ENCODE measurements at places on chromosomes 11 and 22.

- DNase-seq: peak; percentile 99
Observed at GRCh38 chr11:65615229-65615949, at the start of gene PCNX3. PCNX3 (plus strand) TSS chr11:65615776; CDS start chr11:65616312, 536 bp downstream.

GRCh38 chr11:120273432-120273831 lies 33.5 kb downstream of the POU2F3 start:
- DNase-seq: no peak

DNA sequence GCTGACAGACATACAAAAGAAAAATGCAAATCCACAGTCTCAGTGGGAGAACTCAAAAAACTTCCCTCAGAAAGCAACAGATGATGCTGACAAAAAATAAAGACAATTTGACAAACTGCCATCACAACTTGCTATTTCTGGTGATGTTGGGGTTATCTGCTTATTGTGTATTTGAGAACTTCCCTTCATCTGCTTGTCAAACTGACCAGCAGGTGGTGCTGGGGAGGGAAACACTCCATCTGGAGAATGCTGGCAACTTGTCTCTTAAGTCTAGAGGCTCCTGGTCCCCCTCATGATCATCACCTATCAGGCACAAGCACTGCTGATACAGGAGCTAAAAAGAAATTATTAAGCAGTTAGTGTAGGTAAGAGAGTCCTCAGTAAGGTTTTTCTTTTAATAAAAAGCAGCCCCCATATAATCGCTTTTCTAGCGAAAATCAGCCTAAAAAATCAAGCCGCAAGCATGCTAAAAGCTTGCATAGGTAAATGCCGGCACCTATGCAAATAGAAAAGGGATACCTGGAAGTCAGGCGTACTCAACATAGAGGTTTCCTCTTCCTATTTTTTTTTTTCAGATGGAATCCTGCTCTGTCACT lies 9.8 kb upstream of the FAM111B start:
- no peak for DNase-seq

DNA sequence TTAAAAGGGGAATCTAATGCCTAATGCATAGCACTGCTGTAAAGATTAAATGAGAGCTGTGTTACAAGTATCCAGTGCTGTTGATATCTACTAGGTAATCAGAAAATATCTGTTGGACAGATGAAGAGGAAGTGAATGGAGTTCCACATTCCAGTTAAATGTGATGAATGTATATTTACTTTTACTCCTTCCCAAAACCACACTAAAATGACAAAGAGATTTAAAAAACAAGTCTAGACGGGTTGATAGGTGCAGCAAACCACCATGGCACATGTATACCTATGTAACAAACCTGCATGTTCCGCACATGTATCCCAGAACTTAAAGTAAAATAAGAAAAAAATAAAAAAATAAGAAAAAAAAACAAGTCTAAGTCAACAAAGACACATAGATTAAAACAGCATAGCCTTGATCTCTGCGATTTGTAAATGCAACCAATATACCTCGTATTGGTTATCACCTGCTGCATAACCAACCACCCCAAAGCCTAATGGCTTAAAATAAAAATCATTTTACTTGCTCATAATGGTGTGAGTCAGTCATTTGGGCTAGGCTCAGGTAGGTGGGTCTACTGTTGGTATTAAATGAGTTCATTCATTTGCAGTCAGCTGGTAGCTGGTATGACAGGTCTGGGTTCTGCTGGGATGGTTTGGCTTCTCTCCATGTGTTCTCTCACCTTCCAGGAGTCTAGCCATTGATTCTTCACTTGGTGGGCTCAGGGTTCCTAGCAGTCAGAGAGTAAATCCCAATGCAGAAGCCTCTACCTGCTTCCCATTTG lies 39.7 kb upstream of the SLC6A5 start:
- DNase-seq: no peak

DNA sequence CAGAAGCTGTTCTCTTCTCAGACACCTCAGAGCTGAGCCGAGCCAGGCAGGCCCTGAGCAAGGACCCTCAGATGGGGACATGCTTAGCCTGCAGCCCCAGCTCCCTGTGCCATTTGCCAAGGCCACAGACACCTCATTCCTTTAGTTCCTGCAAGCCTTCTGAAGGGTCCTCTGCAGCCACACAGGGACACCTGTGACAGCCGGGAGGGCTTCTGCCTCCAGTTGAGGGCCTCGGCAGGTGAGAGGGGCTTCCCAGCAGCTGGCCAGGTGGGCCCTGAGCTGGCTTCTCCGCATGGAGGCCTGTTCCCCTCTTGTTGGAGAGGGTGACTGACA lies 18.2 kb downstream of the INCENP start:
- no peak for DNase-seq

- DNase-seq: no peak
Observed at GRCh38 chr22:50269573-50269969, 609 bp downstream of the MAPK11 start.

DNA sequence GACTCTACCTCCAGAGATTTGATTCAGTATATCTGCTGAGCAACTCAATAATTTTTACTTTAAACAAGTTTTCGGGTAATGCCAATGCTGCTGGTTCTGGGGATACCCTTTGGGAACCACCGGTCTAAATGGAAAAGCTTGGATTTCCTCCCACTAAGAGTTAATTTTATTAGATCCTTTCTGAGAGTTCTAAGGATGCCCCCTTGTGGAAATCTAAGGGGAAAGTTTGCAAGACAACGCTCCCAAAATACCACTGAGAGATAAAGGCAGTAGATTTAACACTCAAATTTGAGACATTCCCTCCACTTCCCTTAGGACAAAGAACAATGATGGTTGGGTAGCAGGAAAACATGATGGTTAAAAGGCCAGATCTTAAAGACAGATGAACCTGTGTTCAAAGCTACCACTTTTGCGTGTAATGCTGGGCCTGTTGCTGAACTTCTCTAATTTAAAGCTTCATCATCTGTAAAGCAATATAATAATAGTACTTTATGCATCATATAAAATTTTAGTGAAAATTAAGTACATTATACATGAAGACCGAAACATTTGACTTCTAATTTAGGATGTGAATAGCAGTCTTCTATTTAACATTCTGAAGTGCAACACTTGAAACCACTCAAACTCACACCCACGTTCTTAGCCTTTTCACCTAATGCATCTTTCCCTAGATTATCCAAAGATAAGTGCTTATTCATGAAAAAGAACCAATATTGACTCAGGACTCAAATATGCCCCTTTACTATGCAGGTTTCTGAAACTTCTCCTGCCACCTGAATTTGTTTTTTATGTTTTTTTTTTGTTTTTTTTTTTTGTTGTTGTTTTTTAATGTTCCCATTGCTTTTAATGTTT lies 110.1 kb upstream of the LUZP2 start:
- peak; percentile 1 for DNase-seq

DNA sequence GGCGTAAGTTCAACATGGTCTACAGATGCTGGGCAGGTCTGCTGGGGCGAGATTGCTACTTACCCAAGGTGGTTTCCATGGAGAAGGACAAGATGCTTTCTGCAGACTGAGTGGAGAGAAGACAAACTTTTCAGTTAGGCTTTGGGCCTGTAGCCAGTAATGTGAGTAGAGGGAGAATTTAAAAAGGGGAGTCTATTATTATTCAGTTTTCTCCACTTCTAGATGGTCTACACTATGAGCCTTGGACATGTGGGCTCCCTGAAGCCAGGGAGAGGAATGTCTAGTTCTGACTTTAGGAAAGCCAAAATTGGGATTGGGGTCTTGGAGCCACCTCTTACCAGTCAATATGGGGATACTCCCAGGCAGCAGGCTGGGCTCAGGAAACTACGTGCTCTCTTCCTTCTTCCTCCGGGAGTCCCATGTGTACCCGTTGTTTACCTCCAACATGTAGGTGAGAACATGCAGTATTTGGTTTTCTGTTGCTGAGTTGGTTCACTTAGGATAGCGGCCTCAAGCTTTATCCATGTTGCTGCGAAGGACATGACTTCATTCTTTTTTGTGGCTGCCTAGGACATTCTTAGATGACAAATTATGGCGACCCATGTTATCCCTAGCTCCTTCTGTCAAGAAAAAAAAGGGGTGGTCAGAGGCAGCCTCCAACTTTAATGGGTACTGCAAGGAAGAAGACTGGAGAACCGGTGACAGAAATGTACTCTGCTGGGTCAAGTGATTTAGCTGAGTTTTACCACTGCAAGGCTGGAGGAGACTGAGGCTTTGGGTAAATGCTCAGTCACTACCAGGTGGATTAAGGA lies 14.7 kb upstream of the ZNF280A start:
- DNase-seq: no peak

DNA sequence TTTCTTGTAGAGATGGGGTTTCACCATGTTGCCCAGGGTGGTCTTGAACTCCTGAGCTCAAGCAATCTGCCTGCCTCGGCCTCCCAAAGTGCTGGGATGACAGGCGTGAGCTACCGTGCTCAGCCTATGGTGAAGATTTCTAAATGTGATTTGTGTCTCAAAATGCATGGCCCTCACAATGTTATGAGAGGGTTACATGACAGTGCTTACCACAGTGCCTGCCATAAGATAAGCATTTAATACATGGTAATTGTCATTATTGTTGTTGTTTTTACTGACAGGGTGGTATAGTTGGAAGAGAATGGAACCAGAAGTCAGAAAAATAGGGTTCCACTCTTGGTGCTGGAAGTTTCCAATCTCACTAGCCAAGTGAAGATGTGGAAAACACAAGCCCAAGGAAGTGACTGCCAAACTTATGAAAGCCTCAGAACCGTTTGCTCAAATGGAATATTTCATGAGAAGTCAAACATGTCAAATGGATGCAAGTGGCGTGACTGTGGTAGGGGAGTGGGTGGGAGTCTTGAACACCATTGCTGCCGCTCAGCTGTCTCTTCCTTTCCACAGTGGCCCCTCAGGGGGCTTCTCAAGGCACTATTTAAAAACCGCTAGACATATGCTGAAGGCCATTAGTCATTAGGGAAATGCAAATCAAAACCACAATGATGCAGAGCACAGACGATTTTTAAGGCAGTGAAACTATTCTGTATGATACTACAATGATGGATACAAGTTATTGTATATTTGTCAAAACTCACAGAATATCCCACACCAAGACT lies 29.1 kb upstream of the LMO2 start:
- DNase-seq: no peak

DNA sequence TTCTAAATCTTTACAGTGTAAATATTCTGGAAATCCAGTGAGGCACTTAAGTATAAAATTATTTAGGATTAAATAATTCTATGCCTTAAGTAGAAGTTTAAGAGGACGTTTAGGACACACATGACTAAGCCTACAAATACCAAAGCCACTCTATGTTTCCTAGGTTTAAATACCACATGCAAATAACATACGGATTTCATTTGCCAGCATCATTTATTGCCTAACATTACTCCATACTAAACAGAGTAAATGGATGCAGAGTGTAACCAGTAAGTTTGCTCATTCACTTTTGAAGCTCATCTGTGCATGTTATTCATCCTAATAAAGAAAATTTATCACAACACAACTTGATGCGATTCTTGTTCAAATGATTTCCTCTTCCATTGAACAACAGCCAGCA lies 4.1 kb downstream of the BDNF start:
- no peak for DNase-seq

DNA sequence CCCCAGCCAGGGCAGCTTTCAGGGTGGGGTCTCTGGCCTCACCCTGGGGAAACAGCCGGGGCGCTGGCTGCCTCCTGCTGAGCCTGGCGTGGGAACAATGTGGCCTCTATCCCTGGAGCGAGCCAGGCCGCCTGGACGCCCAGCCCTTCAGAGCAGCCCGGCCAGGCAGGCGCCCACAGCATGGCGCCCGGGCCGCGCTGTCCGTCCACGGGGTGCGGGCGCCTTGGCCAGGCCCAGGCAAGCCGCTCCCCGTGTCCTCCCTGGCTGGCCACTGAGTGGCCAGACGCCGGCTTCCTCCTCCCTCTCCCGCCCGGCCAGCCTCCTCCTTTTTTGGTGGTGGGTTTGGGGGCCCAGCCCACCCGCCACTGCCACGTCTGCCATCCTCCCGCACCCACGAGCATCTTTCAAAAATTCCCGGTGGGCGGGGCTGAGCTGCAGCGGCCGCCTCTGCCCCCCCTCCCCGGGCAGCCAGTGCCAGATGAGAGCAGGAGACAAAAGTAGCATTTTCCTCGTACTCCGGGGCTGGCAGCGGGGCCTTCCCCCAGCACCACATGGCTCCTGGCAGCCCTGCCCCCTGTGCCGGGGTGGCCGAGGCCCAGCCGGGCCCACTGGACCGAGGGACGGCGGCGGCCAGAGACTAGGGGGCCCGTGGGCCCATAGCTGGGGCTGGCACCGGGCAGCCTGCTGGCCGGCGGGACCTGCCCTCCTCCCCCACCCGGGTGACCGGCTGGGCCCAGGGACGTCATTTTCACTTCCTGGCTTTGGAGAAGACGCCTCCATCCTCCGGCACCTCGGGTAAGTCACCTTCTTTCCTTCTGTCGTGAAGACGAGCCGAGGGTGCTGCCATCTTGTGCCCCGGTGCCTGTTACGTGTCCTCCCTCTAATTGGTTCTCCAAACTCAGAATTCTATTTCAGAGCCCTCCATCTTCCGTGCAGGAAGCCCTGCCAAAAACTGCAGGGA lies 70.2 kb upstream of the PPARA start:
- no peak for DNase-seq

DNA sequence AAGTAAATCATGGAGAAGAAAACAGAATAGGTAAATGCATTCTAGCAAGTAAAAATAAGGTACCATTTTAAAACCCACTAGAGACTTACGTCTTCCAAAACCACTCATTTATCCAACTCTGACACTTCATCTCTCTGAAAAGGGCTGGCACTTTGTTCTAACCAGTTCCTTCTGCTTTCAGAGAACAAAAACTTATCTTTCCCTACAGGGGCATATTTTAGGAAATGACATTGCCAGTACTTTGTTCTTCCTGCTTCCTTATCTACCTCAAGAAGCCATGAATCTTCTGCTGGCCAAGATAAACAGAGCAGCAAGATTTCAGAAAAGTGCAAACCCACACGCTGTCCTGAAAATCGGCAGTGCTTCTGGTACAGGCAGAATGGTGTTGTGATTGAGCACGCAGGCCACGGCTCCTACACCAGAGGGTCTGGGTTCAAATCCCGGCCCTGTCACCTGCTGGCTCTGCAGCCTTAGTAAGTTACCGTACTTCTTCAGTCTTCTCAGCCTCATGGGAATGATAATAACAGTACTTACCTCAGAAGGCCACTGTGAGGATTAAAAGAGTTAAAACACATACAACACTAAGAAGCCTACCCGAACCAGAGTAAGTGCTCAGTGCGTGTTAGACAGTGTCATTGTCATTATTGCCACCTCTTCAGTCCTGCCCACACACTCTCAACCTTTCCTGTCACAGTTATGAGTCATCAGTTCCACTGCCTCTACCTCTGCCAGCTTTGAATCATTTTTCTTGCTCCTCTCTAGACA lies 11.0 kb downstream of the MPZL3 start:
- no peak for DNase-seq

DNA sequence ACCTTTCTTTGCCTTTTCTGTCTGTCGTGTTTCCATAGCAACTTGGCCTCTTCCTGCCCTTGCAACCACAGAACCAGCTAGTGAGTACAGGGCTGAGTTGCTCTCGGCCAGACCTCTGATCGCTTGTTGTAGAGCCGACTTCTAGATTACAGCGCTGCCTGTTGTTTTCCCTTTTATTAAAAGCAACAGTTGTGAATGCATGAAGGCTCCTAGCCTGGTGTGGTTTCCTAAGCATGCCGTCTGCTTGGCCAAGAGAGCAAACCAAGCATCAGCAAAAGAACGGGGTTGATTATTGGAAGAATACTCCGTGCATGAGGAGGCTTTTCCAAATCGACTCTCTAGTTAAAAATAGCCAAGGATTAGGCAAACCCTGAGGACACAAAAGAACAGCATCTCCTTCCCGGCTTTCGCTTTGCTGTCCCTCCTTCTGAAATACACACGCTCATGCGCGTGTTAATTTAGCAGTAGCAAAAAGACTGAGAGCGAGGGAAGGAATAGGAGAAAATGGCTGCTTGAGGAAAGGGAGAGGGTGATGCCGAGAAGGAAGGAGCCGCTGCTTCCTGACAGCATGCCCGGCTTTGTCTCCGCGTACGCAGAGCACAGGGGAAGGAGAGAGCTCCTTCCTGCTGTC lies 71.5 kb upstream of the TTC12 start:
- DNase-seq: no peak

- DNase-seq: no peak
Observed at GRCh38 chr11:134920851-134921608, 509.0 kb upstream of the B3GAT1 start.

Measured in AG04449 (cell line).